Activated CD4-positive, alpha-beta T cell treated with anti-CD3 and anti-CD28 coated beads, Interleukin-2, amount 50 U/mL, for 48 hours (primary cell): ENCODE measurements at places on chromosomes 5 and 9.

GRCh38 chr9:127519301-127520166 lies 68.2 kb downstream of the LRSAM1 start:
- DNase-seq: peak; percentile 41

DNA sequence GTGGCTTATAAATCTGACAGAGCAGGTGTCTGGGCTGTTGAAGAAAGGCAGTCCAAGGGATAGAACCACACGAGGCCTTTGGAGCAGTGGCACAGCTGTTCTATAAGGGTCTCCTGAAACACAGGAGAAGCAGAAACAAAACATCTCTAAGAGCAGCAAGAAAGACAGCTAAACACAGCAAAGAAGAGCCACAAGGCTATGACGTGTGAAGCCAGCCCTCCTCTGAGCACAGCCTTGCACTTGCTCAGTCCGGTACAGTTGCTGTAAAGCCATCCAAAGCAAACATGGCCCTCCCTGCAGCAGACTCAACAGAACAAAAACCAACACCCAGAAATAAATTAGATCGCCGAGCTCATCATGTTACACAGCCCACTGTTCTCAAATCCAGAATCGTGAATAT lies 2.6 kb upstream of the GZMK start:
- DNase-seq: no peak

DNA sequence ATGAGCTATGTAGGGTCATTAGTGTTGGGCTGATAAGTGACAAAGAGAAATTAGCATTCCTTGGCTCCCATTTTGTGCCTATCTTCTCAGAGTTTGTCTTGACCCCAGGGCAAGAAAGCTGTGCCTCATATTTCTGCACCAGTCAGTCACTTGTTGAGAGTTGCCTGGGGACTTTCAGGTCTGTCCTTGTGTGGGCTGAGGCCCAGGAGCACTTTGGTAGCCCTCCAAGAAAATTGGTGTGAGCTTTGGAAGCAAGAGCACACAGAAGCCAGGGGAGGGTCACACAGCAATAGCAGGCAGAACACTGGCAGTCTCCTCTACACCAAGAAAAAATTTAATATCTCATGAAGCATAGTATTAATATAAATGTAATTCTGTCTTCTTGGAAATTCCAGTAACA lies 239.9 kb downstream of the NPR3 start:
- no peak for DNase-seq

- no peak for DNase-seq
These were observed 317.6 kb downstream of the CWC27 start for GRCh38 chr5:65086234-65086890.

- DNase-seq: no peak
These were observed 86.0 kb downstream of the PAX5 start for GRCh38 chr9:36948051-36948450.

GRCh38 chr5:172111852-172112225 lies 76.2 kb downstream of the STK10 start:
- no peak for DNase-seq

- DNase-seq: no peak
These were observed 478.9 kb downstream of the SPATA31D1 start for GRCh38 chr9:82467436-82467835.

DNA sequence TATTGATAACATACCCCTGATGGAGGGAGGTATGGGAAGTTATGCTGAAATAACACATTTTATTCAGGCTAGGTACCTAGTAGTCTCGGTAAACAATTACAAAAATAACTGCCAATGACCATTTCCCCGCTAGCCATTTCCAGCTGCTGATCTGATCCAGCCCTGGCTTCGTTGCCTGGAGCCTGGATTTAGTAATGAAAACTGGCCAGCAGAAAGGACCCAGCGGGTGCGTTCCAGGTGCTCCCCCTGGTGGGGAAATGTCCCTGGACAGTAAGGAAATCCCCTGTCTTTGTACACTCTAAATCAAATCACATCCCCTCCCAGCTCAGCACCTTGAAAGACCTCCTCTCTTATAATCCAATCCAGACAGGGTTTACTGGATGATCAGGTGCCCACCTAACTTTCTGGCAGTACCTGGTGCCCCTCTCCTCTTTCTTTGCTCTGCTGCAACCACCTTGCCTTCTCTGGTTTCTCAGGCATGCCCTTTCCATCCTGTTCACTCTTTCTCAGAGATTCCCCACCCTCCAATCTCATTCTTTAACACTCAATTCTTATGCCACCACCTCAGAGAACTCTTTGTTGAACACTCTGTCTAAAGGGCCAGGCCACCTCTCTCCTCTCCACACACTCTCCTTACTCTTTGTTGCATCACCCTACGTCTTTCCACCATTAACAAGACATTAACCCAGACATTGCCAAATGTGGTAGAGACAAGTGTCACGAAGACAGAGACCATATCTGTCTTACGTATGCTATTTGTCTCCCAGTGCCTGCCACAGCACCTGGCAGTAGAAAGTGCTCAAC lies 50.1 kb upstream of the SMAD5 start:
- peak; percentile 80 for DNase-seq

- no peak for DNase-seq
These were observed 9.9 kb upstream of the B4GALT1 start for GRCh38 chr9:33177086-33177485.

GRCh38 chr9:14453286-14453685 lies 139.3 kb upstream of the NFIB start:
- DNase-seq: no peak

- DNase-seq: no peak
These were observed 86.7 kb downstream of the PHF2 start for GRCh38 chr9:93662952-93663572.

GRCh38 chr9:90810691-90811090 lies 9.1 kb downstream of the SYK start:
- no peak for DNase-seq

DNA sequence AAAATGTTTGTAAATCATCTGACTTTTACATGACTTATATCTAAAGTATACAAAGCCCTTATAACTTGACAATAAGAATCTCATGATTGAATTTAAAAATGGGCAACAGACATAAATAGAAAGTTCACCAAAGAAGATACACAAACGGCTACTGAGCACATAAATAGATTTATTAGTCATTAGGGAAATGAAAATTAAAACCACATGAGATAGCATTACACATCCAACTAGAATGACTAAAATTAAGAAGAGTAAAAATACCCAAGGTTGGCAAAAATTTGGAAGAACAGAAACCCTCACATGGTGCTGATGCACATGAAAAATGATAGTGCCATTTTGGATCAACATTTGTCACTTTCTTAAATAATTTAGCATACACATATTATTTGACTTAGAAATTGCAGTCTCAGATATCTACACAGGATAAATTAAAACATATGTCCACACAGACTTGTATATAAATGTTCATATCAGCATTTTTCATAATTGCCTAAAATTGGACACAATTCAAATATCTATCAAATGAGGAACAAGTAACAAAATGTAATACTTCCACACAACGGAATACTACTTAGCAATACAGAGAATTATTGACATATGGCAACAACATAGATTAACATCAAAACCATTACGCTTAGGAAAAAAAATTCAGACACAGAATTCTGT lies 359.1 kb upstream of the DAB2 start:
- no peak for DNase-seq

GRCh38 chr5:78242001-78242400 lies 52.5 kb downstream of the AP3B1 start:
- DNase-seq: no peak

- DNase-seq: no peak
These were observed 105.6 kb downstream of the NIPBL start for GRCh38 chr5:36982146-36982545.
